Midbrain (tissue), 1 donor: ENCODE measurements at places on chromosomes 1 and 21.
A peak's percentile ranks its signal among the peaks of the same experiment; 100 is the strongest.

DNA sequence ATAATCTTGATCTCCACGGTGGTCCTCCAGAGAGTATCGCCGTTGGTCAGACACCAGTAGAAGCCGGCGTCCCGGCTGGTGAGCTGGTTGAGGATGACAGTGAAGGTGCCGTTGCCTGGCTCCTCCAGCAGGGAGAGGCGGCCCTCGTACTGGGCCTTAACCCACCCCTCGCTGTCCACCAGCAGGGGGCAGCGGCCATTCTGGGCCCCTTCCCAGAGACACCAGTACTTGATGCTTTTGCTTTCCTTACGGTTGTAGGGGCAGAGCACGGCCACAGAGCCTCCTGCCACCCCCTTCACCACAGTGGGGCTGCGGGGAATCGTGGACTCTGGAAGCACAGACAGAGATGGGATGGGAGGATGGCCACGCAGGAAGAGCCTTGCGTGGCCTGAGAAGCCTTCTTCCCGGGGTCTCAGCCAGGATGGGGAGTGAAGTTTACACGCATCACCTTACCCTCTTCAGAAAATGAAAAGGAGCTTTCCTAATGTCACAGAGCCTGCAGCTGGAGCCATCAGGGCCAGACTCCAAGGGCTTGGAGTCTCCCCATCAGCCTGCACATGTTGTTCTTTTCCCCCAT, 10.7 kb downstream of the PIGR start:
- DNase-seq = no peak

- DNase-seq = no peak
These were observed 19.3 kb downstream of the RNF11 start for GRCh38 chr1:51255331-51255730.

DNA sequence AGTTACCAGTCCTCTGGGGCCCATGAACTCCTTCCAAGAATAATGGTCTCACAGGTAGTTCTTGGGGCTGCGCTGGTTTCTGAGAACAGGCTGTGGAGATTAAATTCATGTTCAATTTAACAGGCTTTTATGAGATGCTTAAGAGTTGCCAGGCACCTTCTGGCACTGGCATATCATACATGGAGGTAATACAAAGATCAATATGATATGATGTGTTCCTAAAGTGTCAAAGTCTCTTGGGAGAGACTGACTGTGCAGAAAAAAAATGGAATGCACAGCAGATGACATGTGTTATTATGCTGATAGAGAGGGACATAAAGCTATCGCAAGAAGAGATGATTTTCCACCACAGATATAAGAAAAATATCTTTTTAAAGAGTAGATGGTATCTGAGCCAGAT, 6.8 kb downstream of the CYP2J2 start:
- no peak for DNase-seq

- DNase-seq = no peak
These were observed 8.3 kb downstream of the FRRS1 start for GRCh38 chr1:99758073-99758511.

DNA sequence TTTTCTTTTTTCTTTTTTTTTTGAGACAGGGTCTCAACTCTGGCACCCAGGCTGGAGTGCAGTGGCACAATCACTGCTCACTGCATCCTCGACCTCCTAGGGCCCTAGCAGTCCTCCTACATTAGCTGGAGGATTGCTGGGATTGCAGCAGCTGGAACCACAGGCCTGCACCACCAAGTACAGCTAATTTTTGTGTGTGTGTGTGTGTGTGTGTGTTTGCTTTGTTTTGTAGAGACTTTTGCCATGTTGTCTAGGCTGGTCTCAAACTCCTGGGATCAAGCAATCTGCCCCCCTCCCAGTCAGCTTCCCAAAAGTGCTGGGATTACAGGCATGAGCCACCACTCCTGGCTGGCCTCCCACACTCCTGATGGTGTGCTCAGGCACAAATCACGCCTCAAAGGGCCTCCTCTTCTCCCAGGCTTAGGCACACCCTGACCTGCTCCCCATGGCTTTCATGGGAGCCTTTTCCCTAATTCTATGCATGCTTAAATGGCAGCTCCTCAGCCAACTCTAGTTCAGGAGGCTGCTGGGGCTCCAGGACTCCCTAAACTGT, 9.4 kb downstream of the FAM229A start:
- DNase-seq = no peak

- DNase-seq = no peak
These were observed 212.4 kb downstream of the BACH1 start for GRCh38 chr21:29511096-29511495.

DNA sequence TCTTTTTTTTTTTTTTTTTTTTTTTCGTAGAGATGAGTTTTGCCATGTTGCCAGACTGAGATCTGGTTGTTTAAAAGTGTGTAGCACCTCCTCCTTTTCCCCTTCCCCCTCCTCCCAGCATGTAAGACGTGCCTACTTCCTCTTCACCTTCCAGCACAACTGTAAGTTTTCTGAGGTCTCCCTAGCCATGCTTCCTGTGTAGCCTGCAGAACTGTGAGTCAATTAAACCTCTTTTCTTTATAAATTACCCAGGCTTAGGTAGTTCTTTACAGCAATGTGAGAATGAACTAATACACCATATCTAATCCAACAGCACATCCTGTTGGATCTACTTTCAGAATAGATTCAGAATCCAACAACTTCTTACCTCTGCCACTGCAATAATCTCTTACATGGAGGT, 111.1 kb downstream of the CLIC6 start:
- DNase-seq = no peak

DNA sequence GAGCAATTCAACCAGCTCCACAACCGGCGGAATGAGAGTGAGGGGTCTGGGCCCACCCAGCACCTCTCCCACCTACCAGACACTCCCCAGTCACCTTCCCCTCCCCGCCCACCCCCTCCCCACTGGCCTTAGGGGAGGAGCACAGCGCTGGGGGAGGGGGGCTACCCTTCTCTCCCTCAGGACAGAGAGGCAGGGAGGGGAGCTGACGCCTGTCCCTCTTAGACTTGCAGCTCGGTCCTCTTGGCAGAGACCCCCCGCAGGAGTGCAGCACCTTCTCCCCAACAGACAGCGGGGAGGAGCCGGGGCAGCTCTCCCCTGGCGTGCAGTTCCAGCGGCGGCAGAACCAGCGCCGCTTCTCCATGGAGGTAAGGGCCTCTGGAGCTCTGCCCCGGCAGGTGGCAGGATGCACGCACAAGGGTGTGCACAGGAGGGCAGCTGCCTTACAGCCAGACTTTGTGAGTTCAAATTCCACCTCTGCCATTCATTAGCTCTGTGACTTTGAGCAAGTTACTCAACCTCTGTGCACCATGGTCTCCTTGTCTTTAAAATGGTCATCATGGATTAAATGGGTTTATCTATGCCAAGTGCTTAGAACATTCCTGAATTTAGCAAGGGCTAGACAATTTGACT, 18.9 kb downstream of the CDK18 start:
- no peak for DNase-seq

DNA sequence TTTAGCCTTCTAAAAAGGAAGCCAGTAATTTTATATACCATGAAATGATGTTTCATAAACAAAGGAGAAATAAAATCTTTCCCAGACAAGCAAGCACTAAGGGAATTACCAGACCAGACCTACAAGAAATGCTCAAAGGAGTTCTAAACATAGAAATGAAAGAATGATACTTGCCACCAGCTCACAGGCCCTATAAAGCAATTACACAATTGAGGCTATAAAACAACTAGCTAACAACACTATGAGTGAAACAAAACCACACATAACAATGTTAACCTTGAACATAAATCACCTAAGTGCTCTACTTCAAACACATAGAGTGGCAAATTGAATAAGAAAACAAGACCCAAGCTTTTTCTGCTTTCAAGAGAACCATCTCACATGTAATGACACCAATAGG, 123.8 kb downstream of the BARHL2 start:
- DNase-seq = no peak

DNA sequence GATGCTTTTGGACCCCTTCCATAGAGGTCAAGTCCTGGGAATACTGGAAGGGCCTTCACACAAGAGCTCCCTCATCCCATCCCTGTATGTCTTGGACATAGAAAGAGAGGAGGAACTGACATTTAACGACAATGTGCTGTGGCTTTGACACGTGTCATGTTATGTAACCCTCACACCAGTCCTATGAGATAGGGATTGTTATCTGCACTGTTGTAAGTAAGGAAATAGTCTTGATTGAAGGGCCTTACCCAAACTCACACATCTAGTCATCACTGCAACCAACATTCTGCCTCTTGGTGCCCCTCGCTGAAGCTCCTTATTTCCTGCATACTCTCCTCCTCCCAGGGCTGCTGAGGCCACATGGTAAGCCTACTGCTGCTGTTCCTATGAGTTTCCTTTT, 63.7 kb upstream of the ANGPTL1 start:
- DNase-seq = no peak

- DNase-seq = no peak
These were observed 6.7 kb downstream of the LDLRAP1 start for GRCh38 chr1:25550155-25550506.

DNA sequence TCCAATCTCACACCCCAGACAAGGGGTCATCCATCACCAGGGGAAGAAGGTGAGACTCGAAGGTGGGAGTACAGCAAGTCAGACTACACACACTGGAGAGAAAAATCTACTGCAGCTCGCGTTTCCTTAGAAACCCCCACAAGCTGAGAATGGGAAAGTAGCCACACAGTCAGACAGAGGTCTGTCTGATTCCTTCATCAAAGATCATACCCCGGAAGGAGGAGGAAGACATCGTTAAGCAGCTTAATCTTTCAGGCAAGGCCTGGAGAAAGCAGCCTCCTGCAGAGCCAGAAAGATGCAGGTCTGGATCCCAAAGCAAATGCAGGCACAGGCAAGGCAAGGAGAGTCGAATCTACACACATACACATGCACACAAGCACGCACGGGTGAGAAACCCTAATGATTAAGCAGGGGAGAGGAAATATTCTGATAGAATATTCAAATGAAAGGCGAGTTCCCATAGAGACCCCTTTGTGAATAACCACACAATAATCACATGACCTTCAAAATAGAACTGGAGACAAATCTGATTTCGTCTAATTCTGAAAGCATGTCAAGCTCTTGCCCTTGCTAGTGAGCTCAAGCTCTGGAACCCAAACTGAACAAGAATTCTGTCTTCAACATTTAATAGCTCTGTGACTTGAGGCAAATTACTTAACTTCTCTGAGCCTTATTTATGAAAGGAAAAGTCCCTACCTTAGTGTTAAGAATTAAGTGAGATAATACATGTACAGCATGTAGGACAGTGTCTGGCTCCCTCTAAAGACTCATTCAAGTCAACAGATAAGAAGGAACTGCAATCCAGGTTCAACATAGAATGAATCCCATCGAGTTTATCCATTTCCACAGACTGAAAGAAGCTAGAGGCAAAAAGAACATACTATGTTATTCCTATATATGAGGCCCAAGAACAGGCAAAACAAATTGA, 387.8 kb downstream of the OMA1 start:
- no peak for DNase-seq

DNA sequence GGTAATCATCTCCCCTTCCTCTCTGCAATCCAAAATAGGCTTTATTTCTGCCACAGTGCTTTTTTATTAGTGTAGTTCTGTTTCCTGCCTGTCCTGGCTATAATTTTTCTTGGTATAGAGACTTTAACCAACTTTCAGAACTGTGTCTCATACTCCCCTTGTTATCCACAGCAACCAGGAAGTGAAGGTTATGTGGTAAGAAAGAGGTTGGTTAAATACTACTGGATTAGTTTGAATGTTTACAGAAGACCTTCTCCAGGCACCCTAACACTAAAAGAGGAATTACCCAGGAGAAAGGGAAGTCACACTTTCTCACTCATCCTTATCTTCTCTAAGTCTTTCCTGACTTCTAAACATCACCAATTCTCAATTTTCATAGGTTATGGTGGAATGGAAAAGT, 17.8 kb upstream of the TNFSF4 start:
- no peak for DNase-seq

DNA sequence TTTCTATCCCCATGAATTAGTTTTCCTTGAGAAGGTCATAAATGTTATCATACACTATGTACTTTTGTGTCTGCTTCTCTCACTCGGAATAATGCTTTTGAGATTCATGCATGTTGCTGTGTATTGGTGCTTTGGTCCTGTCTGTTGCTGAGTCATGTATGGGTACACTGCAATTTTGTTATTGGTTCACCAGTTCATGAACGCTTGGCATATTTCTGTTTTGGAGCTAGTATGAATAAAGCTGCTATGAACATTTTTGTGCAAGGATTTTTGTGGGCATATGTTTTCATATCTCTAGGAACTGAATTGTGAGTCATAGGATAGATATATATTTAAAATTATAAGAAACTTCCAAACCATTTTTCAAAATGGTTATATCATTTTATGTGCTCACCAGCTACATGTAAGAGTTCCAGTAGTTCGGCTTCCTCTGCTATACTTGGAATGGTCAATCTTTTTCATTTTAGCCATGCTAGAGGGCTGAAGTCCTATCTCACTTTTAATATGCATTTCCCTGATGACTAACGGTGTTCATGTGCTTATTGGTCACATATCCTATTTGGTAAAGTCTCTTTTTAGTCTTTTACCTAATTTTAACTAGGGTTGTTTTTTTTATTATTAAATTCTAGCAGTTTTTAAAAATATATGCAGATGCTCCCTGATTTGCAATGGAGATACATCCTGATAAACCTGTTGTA, 38.2 kb downstream of the ETS2 start:
- DNase-seq = no peak

DNA sequence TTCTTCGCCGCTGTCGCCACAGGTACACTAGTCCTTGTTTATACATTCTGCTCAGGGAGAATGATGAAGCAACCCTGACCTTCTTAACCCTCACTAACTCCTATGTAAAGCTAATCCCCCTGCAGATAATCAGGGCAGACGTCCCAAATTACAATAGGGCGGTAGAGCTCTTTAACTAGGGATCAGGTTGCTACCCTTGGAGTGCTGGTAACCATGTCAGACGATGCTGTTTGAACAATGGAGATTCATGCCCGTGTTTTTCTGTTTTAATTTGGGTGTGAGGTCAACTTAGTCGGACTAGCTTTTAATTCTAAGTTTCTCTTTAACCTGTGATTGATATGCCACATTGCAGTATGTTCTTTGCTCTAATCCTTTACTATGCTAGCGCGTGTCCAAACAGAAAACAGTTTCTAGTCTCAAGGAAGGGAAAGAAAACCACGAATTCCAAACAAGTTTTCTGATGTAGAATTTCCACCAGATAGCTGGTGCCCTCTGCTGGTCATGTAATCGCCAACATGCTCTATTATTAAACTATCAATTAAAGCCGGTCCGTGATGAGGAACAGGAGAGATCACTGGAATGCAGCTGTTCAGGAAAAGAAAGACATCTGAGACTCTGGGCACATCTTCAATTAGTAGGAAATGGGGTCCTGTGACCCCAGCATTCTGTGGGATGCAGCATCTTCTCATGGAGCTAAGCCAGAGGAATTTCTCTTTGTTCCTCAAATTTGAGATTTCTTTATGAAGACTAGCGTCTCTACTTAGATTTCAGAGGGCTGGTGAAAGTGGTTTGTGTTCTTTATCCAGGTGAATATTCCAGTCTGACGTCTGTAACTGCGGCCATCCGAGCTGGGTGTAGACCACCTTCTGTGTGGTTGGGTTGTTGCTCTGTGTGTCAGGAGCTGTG, 18.3 kb upstream of the VAMP3 start:
- DNase-seq = peak; percentile 81

- no peak for DNase-seq
These were observed 95.9 kb downstream of the DISP1 start for GRCh38 chr1:222910699-222911098.
